ENCODE measurements at places on chromosomes 6 and 20.
A peak's percentile ranks its signal among the peaks of the same experiment; 100 is the strongest.

GRCh38 chr6:73585566-73586415 is 65.0 kb upstream of the EEF1A1 start:
- peak; percentile 70 for DNase-seq

DNA sequence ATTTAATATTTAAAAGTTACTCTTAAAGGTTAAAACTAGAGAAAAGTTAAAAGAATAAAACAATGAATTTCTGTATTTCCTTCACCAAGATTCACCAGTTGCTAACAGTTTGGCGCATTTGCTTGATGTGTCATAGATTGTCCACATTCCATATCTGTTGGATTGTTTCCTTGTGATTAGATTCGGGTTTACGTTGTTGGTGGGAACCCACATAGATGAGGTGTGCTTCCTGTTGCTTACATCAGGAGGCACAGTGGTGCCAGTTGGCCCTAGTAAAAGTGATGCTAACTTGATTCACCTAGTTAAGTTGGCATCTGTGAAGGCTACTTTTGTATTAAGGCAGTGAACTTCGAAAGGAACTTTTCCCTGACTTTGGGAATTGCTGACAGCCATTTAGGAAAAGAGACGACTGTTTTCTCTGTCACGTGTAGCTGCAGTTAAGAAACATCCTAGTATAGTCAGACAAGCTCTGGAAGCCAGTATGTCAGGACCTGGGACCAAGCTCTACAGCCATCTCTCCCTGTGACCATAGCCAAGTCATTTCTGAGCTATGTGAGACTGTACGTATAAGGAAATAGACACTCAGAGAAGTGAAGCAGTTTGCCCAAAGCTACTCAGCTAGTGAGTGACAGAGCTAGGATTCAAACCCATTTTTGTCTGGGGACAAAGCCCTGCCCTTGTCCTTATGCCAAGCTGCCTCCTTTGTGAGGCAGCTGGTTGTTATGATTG is 49.0 kb downstream of the PPARD start:
- no peak for DNase-seq

GRCh38 chr6:158756977-158757752 is 62.0 kb downstream of the EZR start:
- no peak for DNase-seq

- DNase-seq = no peak
These were observed 287.6 kb upstream of the SOX4 start for GRCh38 chr6:21305893-21306332.

DNA sequence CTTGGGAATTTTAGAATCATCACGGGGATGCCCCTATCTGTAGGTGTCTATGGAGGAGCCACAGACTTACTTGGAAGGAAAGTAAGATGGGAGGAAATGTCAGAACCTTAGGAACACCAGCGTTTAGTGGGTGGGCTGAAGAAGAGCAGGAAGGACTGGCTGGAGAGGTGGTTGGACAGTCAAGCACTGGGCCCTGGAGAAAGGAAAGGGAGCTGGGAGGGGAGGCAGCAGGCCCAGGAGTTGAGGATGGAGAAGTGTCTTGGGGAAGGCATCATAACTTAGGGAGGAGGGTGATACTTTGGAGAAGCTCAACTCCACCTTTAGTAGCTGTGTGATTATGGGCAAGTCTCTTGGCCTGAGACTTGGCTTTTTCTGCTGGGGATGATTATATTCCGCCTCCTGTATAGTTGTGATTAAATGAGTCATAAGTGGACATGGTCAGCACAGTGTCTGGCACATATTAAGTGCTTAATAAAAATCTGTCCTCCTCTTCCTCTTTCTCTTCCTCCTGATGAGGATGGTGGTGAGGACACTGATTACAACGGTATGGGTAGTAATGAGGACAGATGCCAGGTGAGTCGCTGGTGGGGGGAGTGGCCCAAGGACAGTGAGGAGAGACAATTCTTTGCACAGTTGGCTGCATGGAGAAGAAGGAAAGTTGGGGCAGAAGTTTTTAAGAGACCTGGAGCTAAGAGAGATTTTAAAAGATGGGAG is 125.7 kb downstream of the TOX2 start:
- no peak for DNase-seq

DNA sequence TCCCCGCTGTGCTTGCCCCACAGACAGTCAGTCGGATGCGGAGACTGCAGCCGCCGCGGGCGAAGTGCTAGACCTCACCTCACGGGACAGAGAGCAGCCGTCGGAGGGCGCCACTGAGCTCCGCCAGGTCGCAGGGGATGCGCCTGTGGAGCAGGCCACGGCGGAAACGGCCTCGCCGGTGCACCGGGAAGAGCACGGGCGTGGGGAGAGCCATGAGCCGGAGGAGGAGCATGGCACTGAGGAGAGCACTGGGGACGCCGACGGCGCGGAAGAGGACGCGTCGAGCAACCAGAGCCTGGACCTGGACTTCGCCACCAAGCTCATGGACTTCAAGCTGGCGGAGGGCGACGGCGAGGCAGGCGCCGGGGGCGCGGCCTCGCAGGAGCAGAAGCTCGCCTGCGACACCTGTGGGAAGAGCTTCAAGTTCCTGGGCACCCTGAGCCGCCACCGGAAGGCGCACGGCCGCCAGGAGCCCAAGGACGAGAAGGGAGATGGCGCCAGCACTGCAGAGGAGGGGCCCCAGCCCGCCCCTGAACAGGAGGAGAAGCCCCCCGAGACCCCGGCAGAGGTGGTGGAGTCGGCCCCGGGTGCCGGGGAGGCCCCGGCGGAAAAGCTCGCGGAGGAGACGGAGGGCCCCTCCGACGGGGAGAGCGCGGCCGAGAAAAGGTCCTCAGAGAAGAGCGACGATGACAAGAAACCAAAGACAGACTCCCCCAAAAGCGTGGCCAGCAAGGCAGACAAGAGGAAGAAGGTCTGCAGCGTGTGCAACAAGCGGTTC is 66.4 kb downstream of the SSR1 start:
- DNase-seq = peak; percentile 71

GRCh38 chr20:61898405-61898804 is 167.3 kb downstream of the TAF4 start:
- no peak for DNase-seq

DNA sequence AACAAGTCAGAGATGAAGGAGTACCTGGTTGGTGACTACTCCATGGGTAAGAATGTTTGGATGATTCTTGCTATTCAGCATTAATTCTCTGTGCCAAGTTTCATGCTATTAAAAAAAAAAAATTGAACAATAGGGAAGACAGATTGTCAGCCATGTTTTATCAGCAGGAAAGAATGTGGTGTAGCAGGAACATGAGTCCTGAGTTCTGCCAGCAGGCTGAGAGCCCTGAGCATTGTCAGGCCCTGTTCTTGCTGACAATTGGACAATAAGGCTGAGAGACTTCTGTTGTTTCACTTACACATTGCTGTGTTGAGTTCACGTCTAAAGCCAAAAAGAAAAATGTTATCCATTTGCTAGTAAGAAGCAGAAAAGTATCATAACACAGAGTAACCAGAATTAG is 70.4 kb upstream of the SMIM28 start:
- DNase-seq = no peak
